ENCODE measurements at places on chromosomes 1 and 21.
A peak's percentile ranks its signal among the peaks of the same experiment; 100 is the strongest.

- peak; percentile 55 for DNase-seq
Observed at GRCh38 chr1:39183503-39184353, 20.8 kb upstream of the MACF1 start.

DNA sequence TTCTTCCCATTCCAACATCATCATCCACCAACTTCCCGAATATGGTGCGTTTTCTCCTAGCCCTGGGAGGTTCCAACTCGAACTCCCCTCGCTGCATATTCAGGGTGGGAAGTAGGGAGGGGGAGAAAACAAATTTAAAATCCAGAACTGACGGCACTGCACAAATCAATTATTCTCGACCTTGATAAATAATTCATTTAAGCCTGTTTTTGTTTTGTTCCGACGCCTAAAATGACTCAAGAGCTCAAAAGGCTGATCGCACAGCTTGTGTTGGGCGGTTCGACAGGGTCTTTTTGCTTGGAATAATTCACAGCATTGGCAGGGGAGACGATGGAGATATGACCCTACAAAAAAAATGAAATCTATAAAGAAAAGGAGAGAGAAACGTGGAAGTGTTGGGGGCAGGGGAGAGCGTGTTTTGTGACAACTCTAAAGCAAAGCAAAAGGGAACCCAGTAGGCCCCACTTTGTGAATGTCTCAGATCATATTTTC, 3.1 kb upstream of the BARHL2 start:
- no peak for DNase-seq

DNA sequence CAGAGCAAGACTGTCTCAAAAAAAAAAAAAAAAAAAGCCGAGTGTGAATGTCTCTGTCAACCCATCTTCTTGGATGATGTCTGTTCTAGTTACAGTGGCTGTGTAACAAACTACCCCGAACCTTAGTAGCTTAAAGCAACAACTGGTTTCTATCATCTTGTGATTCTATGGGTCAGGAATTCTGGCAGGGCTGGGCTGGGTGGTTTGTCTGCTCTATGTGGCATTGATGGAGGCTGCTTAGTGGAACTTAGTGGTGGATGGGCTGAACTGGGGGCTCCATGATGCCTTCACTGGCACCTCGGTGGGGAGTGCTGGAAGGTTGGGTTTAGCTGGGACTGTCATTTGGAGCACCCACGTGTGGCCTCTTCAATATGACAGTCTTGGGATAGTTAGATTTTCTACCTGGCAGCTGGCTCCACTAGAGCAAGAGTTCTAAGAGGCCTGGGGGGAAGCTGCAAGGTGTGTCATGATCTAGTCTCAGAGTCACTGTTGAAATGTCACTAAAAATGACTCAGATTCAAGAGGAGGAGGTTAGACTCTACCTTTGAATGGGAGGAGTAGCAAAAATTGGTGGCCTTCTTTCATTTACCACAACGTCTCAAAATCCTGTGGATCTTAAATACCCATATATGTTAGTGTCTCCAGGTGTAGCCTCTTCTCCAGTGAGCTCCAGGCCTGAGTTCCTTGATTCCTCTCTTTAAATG, 18.6 kb downstream of the ACOT11 start:
- DNase-seq, result no peak

GRCh38 chr1:153190373-153190772, 12.9 kb upstream of the LELP1 start:
- peak; percentile 17 for DNase-seq

DNA sequence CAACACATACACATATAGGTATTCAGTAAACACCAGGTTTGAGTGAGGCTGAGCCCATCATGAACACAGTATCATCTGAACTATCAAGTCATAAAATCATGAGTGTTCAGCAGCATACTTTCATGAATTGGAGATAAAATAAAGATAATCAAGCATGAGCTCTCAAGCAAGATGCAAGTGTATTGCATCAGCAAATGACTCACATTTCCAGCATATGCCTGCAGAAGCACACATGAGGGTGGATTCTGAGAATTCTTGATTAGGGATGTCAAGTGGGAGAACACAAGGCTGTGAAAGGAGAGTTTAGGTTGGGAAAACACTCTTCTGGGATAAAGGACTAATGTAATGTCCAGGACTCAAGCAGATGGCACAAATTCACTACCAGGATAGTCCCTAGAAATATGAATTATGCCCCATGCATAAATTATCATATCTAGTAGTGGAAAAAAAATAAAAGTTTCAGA, 299.2 kb downstream of the SRGAP2C start:
- DNase-seq, result no peak

- no peak for DNase-seq
Observed at GRCh38 chr1:84348759-84349158, 47.3 kb downstream of the SAMD13 start.

DNA sequence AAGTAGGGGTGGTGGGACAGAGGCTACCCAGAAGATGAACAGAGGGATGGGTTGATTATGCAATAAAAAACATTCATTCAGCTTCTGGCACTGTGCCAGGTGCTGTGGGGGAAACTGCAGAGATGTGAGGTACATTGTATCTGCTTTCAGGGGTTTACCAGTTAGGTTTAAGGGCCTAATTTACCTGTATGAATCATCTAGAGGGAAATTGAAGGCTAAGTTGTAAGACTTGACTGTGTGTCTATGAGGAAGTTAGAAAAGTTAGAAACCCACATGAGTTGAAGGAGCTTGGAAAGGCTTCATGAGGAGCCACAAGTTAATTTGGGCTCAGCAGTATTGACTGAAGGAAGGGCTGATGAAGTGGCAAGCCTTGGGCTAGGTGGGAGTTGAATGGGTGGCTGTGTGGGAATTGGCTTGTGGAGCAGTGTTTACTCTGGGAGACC, 36.7 kb upstream of the APOBEC4 start:
- DNase-seq, result no peak

DNA sequence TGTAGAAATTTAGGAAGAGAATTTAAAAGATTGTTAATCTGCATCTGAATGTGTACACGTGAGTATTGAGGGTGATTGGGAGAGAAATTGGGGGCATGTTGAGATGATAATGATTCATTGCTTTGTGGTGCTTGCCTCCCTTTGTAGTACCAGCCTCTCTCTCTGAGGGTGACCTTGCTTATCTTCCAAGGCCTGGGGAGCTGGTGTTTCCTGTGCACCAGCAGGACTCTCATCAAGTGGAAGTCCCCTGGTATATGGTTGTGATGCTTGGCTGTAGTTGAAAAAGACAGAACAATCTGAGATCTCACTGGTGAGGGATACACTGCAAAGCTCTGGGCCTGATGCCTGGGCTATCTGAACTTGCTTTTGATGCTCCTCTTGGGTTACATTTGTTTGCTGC, 4.0 kb downstream of the TCHHL1 start:
- DNase-seq, result no peak

DNA sequence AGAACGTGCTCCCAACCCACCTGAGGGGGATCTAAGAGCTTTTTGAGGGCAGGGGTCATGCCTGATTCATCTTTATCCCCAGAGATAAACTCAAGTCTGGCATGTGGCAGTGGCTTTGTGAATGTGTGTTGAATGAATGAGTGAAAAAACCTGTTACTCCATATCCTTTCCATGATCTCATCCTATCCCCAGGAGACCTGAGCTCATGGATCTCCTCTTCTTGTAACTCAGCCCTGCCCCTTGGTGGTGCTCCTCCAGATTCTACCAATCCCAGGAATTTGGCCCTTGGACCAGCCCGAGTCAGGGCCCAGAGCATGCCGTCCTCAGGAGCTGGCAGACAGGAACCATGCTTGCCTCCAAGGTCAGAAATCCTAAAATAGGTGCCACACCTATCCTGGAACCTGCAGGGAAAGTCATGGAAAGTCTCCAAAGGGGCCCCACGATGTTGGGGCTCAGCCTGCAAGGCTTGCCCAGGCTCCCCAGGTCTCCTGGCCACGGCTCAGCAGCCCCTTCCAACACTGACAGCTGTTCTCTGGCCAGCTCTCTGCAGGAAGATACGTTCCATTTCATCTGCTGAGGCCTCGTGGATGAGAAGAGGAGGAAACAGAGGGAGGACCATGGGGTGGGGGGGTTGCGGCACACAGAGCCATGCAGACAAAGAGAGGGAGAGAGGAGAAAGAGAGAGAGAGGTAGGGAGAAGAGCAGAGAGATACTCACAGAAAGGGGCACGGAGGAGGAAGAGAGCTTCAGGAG, 214.6 kb downstream of the TRABD2B start:
- DNase-seq, result no peak

DNA sequence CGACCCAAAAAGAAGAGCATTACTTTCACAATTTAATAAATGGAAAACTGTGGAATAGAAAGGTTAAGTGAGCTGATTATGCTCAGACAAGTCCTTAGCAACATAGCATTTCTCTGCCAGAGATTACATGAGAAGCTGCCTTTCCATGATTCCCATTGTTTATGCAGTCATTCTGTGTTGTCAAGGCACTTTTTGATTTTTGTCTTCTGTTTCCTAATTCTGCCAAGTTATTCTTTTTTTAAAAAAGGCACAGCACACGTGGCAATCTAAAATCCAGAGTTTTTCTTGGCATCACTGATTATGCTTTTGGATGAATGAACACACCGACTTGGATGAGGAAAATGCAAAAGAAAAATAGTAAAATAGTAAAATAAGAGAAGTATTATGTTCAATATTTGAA, 185.0 kb downstream of the RGS7 start:
- DNase-seq, result no peak

DNA sequence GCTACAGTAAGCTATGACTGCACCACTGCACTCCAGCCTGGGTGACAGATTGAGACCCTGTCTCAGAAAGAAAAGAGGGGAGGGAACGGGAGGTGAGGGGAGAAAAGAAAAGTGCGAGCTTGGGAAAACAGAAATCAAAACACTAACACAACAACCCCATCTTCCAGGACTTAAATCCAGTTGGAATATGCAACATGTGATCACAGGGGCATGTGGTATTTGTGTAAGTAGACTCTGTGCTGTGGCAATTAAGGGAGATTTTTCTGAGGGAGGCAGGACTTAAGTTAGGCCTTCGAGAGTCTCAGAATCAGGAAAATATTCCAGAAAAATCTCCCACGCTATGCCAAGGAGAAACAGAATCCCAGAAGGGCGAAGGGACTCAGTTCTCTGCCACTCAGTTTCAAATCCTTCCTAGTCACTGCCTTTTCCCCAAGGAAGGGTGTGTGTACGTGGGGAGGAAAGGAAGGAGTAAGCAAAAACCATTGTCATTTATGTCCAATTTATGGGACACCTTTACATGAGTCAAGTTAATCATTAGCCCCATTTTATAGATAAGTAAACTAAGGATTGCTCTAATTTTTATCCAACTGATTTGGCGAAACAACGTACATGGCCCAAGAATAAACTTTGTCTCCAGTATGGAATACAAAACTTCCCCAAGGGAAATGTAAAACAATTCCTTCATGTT, 12.3 kb downstream of the ID3 start:
- DNase-seq, result no peak
